Activated T-helper 9 cell treated with anti-CD3 and anti-CD28 coated beads, Interleukin-2, amount 50 U/mL, for 16 hours (primary cell): ENCODE measurements at places on chromosomes 2 and 18.

DNA sequence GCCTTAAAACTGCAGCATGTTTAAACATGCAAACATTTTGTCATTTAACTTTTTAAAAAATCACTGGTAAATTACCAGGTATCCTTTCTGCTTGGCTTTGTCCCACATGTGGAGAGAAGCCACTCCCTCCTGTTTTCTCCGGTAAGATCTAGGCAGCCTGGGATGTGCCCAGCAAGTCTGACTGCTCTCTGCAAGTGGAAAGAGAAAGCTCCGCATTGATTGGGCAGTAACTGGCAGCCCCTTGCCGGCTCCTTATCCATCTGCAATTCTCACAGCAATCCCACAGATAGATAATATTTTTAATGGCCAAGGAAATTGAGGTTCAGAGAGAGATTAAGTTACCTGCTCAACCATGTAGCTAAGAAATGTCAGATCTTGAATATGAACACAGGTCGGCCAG is 136.1 kb downstream of the TMEM200C start:
- no peak for DNase-seq

DNA sequence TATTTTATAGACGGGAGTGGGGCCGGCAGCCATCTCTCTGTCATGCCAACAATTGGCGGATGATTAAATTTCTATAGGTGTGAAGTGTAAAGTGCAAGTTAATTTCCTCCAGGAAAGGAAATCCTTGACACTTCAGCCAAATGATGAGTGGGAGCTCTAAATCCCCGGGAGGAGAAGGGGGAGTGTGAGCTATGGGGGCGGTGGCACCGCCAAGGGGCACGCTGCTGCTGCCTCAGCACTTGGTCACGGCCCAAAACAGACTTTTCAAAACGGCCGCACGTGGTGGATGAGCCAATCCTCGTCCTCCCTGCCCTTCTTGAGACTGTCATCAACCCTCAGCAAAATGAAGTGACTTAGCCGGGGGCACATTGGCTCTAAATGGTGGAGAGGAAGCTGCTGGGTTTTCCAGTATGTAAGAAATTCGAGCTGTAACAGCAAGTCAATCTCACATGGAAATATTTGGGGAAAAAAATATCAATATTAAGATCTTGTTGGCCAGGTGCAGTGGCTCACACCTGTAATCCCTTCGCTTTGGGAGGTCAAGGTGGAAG is 200.8 kb downstream of the TFCP2L1 start:
- DNase-seq: no peak

GRCh38 chr2:79757526-79757925 is 244.7 kb downstream of the CTNNA2 start:
- DNase-seq: no peak

GRCh38 chr2:176125772-176126054 is 3.2 kb downstream of the HOXD9 start:
- no peak for DNase-seq

DNA sequence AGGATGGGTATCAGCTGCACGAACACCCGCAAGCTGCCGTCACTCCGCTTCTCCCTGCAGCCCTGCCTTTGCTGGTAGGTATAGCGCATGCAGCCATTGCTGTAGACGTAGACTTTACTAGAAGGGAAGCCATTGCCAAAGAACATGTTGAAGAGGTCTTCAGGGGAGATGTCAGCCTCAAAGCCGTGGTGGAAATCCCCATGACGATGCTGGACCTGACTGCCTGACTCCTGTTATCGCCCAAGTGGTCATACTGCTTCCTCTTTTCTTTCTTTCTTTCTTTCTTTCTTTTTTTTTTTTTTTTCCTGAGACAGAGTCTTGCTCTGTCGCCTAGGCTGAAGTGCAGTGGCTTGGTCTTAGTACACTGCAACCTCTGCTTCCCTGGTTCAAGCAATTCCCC is 68.7 kb upstream of the SPRED2 start:
- no peak for DNase-seq

DNA sequence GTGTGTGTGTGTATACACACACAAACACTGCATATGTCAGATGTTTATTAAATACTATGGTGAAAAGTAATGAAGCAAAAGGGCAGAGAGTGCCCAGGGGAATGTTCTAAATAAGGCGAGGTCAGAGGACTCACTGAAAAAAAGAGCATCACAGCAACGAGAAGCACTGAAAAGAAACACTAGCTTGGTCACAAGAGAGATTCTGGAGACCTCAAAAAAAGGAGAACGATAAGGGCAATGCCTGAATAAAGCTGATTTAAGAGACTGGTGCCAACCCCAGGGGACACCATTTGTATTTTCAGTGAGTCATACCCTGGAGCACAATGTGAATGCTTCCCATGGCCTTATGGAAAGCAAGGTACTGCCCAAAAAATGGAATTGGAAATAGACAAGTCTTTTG is 14.5 kb downstream of the SLC40A1 start:
- DNase-seq: no peak

GRCh38 chr2:241812730-241813643 is 4.0 kb downstream of the NEU4 start:
- no peak for DNase-seq

DNA sequence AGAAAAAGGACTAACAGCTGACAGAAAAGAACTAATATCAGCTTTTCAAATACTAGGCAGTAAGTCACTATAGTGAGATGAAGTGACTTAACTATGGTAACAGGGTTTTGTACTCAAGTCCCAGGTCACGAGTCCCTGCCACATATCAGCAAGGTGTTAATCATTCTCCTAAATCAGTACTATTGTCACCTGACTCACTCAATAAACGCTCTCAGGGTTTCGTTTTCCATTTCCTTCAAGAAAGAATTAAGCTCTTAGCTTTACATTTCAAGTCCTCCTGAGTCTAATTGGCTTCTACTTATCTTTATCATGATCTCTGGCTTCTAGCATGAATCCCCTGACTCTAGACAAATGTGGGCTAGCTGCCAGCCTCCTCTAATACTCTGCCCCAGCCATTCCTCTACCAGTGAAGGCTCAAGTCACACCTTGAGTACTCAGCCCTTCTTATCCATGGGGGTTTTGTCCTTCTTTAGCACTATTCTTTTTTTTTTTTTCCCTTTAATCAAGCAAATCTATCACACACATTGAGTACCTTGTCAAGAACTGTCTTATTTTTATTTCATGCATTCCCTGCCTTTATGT is 20.0 kb downstream of the BUB1 start:
- no peak for DNase-seq

GRCh38 chr2:10083692-10084211 is 3.5 kb upstream of the CYS1 start:
- no peak for DNase-seq

GRCh38 chr2:133521146-133521745 is 47.0 kb downstream of the NCKAP5 start:
- DNase-seq: no peak

DNA sequence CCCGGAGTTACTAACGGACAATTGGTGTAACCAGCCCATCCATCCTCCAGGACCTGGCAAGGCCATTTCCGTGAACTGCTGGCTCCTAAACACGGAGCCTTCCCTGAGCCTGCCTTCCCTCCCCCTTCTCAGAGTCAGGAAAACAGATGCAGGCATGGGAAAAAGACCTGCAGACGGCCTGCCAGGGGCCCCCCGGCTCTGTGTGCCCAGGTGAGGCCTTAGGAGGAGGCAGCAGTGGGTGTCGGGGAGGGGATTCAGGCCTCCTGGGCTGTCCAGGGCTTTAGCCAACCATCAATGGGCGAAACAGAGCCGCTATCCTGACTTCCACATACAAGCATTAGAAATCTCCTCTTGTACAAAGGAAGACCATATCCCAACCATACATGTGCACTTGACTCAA is 68.3 kb upstream of the BOD1L2 start:
- no peak for DNase-seq

DNA sequence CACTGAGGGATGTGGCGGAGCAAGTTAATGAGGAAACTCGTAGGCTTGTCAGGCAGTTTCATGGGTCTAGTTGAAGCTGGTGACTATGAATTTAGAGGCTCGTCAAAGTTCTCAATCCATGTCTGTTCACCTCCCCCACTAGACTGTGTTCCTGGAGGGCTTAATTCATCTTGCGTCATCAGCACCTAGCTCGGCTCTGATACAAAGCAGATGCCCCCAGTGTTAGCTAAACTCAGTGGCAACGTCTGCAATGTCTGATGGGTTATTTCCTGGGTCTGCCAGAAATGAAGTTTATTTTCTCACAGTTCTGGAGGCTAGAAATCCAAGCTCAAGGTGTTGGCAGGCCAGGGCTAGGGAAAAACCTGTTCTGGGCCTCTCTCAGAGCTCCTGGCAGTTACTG is 140.6 kb downstream of the PID1 start:
- no peak for DNase-seq

DNA sequence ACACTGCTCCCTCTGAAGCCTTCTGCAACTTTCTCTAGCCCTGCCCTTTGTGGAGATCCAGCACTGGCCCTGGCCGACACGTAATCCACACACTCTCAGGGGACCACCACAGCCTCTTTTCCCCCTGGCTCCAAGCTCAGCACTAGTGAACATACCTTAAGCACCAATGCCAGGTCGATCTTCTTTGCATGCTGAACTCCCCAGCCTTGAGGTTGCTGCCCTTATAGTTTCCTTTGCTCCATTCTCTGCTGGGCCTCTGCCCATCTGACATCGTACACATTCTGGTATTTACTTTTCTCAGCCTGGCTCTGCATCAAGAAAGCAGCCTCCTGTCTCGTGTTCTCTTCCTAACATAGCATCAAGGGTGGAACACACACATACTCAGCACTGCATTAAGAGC is 361.5 kb downstream of the LPIN1 start:
- no peak for DNase-seq
